NCI-H1694 (cell line): ENCODE measurements at places on chromosomes 11 and 22.
A peak's percentile ranks its signal among the peaks of the same experiment; 100 is the strongest.

GRCh38 chr22:33896575-33897447 is 23.5 kb downstream of the LARGE1 start:
- DNase-seq, result no peak

- DNase-seq, result peak; percentile 32
These were observed at the start of gene MAPK11 for GRCh38 chr22:50269970-50270665. TSS of gene MAPK11 (minus strand) at chr22:50270380. CDS start at chr22:50270292, 88 bp downstream.

- no peak for DNase-seq
These were observed 48.5 kb upstream of the MN1 start for GRCh38 chr22:27850000-27850521.

DNA sequence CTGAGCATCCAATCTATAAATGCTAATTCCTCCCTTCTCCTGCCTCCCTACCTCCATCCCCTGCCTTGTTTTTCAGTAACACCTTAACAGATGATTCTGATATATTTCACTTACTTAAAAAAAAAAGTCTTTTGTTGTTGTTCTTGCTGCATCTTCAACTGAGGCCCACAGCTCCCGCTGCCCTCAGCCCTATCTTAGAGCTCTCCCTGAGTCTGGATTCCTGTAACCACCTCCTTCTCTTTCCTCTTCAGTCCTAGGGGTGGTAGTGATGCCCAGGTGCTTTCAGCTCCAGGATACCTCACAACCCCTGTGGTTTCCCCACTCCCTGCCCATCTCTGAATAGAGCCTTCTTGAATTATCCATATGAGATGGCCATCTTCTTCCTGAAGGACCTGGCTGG is 3.7 kb upstream of the KCNE3 start:
- DNase-seq, result no peak

DNA sequence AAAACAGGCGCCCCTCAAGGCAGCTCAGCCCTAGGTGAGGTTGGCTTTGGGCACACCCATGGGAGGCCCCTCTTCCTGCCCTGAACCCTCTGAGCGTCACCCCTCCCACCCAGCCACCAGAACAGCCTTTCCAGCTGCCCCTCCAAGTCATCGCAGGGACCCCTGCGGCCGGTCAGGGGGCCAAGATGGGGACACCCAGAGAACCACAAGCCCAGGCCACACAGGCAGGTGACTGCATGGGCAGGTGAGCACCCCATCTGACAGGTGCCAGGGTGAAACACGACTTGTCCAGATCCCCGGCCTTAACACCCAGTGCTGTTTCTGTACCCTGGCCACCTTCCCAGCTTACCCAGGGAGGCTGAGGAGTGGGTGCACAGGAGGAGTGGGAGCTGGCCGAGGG is 24.6 kb upstream of the GRAMD4 start:
- no peak for DNase-seq

- peak; percentile 47 for DNase-seq
These were observed 76.8 kb upstream of the VPREB1 start for GRCh38 chr22:22167791-22168189.

- no peak for DNase-seq
These were observed 2.8 kb downstream of the GALNT18 start for GRCh38 chr11:11618973-11619435.

DNA sequence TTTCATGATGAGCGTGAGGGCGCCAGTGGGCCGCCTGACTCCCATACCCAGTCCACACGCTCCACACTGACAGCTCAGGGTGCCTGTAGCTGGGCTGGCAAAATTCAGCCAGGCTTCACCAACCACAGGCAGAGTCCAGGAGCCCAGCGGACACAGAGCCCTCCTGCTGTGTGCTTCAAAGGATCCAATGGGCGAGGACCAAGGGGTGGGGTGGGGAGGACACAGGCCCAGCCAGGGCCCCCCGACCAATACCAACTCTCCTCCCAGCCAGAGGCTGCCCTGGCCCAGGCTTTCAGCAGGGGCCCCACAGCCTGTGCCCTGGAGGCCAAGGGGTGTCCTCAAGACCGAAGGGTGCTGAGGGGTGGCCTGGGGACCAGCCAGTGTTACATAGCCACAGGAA is 336.1 kb downstream of the CTTN start:
- no peak for DNase-seq

GRCh38 chr11:97972731-97973130 is 1048.0 kb upstream of the CNTN5 start:
- no peak for DNase-seq

DNA sequence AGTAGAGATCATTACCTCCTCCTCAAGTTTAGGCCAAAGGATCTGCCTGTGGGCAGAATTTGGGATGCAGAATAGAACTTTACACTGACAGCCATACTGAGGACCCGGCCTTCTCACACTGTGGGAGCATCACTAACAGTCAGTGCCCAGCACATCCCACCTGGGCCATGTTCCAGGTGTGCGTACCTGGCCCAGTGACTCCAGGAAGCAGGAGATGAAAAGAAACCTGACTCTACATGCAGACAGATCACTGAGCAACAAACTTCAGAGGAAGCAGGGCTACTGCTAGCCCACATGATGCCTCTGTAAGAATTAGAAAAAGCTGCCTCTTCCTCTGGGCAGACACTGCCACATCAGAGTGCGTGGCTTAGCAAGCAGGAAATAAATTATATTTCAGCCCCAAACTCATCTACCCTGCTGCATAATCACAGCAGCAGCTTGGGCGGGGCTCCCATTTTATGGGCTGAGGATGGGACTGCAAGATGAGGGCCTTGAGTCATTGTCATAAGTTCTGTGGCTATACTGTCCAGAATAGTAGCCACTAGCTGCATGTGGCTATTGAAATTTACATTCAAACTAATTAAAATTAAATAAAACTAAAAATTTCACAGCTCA is 6.0 kb upstream of the LMO2 start:
- DNase-seq, result no peak

GRCh38 chr11:62925308-62925707 is 4.1 kb upstream of the CHRM1 start:
- DNase-seq, result no peak

- DNase-seq, result peak; percentile 1
These were observed 1.7 kb upstream of the RTCB start for GRCh38 chr22:32413719-32414118.

GRCh38 chr11:124864176-124864891 is 898 bp upstream of the ROBO3 start:
- no peak for DNase-seq

GRCh38 chr22:17767233-17768065 is 6.8 kb downstream of the BID start:
- no peak for DNase-seq

DNA sequence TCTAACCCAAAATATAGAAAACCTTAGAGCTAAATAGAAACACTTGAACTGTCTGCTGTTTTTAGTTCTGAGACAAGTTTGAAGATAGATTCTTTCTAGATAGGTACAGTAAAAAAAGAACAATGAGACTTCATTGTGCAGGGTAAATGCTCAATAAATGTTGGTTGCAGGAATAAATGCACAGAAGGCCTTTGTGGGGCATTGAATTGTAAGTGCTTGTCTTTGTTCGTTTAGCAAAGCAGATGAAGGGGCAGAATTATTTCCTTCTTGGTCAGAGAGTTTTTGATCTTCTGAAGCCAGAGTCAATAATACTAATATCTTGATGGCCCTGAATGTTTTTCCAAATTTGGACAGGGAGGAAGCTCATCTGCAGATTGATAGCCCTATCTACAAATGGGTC is 340.4 kb downstream of the OPCML start:
- DNase-seq, result no peak

DNA sequence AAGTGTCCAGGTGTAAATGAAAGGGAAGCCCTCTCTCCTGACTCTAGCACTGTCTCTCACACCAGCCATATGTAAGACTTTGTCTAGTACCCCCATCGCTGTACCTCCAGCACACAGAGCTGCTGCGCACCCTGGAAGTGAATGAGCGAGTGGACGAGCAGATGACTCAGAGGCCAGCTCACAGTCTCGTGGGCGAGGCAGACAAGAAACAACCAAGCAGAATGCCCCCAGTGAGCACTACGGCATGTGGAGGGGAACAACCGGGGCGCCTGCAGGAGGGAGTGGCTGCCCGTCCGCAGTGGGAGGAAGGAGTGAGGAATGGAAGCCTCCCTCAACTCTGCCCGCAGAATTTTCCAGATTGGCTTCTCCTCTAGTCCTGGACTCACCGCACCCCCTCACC is 46.4 kb downstream of the MCM5 start:
- no peak for DNase-seq

DNA sequence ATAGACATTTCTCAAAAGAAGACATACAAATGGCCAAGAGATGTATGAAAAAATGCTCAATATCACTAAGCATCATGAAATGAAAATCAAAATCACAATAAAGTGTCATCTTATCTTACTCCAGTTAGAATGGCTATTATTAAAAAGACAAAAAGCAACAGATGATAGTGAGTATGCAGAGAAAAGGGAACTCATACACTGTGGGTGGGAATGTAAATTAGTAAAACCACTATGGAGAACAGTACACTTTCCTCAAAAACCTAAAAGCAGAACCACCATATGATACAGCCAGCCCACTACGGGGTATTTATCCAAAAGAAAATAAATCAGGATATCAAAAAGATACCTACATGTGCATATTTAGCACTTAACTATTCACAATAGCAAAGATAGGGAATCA is 700.0 kb upstream of the ANO5 start:
- DNase-seq, result no peak

GRCh38 chr11:68890490-68891231 is 13.0 kb downstream of the MRPL21 start:
- DNase-seq, result peak; percentile 50

GRCh38 chr11:61503135-61503770 is 5.3 kb upstream of the LRRC10B start:
- DNase-seq, result no peak

DNA sequence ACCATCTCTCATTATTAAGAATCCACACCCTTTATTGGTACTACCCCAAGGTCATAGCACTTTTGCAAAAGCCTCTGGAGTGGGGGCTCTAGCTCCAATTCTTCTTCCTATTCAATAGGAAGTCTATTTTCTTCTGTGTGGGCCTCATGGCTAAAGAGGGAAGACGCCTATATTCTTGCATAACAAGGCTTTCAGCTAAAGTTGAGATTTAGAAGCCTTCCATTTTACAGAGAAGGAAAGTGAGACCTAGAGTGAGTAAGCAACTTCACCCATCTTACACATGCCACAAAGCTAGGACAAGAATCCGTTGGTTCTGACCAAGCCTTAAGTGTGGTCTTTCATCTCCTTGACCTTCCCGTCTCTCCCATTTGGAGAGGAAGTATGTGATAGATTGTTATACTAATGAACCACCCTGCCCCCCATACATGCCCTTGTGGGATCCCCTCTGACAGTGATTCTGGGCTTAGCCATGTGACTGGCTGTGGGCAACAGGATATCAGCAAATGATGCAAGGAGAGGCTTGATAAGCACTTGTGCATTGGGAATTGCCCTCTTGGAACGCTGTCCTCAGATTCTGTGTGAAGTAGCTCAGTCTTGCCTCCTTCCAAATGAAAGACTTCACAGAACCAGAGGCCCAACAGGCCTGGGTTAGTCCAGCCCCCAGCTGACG is 12.3 kb downstream of the BACE1 start:
- DNase-seq, result no peak

GRCh38 chr11:111719379-111719778 is 46.8 kb downstream of the PPP2R1B start:
- DNase-seq, result no peak

- DNase-seq, result no peak
These were observed at the start of gene C11orf97 for GRCh38 chr11:94511932-94512781. TSS of gene C11orf97 (plus strand) at chr11:94512461. CDS start at chr11:94512529, 68 bp downstream.

DNA sequence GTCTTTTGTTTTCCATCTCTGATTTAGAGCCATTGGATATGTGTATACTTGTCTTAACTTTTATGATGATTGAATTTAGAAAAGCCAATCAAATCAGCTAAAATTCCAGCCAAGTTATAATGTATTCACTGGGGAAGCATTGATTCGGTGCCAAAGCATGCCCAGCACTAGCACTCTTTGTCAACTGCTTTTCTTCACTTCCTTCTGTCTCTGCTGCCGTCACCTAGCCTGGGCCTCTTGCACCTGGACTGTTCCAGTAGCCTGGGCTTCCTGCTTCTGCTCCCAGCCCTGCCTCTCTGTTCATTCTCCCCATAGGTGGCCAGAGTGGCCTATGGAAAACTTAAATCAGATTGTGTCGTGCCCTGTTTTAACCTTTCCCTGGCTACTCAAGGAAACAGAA is 80.7 kb downstream of the NAV2 start:
- DNase-seq, result no peak

GRCh38 chr11:47373876-47374719 is 4.2 kb downstream of the SPI1 start:
- DNase-seq, result peak; percentile 33

DNA sequence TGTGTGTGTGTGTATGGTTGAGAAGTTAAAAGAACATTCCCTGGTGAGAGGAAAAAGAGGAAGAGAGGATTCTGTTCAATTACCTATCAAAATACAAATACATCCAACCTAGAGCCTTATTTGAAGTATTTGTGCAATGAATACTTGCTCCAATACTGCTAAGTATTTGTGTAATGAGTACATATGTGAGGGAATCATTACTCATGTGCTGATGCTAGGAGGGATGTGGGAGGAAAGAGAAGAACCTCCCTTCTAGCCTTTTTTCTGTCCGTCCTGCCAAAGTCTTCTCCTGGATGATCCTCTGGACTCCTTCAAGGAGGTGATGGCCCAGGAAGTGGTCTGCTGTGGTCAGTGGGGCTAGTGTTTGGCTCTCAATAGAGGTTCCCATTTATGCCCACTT is 36.0 kb upstream of the ACCSL start:
- DNase-seq, result no peak

- DNase-seq, result no peak
These were observed at the start of gene LUZP2 for GRCh38 chr11:24496736-24497725. TSS of gene LUZP2 (plus strand) at chr11:24497053.

GRCh38 chr11:107184986-107185385 is 166.7 kb upstream of the GUCY1A2 start:
- no peak for DNase-seq

DNA sequence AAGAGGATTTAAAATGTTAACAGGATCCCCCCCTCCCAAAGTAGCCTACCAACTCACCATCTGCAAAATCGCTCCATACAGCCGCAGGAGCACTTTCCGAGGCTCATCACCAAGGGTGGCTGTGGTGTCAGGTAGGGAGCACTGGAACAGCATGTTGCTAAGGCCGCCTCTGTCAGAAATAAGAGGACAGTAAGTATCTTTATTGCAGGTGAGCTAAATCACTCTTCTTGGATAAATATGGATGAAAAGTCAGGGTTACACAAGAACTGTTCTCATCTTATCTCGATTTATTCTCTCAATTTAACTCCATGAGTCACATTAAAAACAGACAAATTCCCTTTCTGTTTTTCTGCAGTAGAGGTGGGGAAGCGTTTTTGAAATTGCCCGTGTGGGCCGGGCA is 24.2 kb downstream of the CHKA start:
- no peak for DNase-seq

DNA sequence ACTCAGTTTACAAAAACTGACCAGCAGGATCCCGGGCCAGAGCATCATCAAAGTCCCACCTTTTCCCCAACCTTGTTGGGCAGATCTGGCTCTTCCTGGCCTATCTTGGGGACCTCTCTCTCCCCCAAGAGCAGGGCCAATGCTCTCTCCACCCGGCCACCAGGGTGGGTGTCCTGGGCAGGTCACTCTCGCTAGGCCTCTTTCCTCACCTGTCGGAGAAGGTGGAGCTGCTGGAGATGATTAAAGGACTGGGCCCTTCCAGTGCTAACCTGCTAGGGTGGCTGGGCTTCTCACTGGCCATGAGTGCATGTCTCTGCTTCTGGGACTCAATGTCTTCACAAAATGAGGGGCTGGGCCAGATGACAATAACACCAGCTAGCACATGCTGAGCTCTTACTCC is 2.9 kb upstream of the CAPN5 start:
- no peak for DNase-seq
